Left renal pelvis (tissue), 4 donors: ENCODE measurements at places on chromosomes 5 and 9. TPM values are rescaled to one million over a fixed set of nuclear protein-coding genes. Genes with fewer than 3 reads are reported as not detected.

GRCh38 chr5:11212706-11213105 lies 451.7 kb upstream of the DAP start:
- DNase-seq = no peak

DNA sequence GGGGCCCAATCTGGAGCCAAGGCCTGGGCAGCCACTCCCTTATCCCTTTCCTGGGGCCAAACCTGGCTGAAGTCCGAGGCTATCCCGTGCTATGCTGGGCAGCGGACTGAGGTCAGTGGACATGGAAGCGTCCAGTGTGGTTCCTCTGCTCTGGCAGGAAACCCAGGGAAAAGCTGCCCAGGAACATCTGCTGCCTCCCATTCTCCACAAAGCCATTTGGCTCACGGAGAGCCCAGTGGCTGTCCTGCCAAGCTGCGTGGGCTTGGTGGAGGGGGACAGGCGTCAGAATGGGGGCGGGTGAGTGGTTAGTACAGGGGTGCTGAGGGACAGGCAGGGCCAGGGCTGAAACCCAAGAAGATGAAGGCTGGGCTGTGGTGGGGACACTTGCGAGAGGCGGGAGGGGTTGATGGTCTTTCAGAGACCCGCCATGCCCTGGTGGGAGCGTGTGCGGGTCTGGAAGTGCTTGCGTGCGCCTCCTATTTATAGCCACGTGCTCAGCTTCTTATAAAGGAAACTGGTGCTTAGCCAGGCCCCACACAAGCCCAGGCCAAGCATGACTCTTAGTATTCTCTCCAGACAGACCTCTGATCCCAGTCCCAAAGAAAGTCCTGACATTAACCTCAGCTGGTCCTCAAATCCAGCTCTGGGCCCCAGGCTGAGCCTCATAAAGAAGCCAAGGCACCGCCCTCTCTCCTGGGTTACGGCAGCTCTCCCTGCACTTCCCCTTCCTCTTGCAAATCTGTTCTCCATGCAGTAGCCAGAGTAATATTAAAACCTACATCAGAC lies 9.4 kb upstream of the SLC6A7 start:
- DNase-seq = no peak

GRCh38 chr9:122228191-122228567 lies 578 bp downstream of the LHX6 start:
- no peak for DNase-seq

The RASGRF2 gene
- 17.5 TPM for polyA plus RNA-seq

DNA sequence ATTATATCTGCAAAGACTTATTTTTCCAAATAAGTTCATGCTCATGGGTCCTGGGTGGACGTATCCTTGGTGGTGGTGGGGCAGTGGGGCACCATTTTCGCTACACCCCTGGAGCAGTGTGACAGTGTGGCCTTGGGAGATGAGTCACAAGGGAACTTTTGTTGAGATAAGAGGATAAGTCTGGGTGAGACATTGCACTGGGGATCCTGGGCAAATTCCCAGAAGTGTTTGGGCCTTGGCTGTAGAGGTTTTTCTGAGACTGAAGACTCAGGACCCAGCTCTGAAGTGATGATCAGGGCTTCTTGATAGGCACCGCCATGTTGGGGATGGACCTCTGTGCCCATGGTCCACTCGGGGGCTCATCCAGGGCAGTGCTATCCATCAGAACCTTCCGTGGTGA lies 149.4 kb downstream of the MACROH2A1 start:
- DNase-seq = no peak

The TMEM232 gene
- polyA plus RNA-seq = 7.8 TPM

GRCh38 chr5:9608093-9608492 lies 22.1 kb downstream of the TAS2R1 start:
- no peak for DNase-seq
